Stimulated activated CD8-positive, alpha-beta memory T cell treated with anti-CD3 and anti-CD28 coated beads, Interleukin-4, amount 100 ng/mL, for 1 hour (primary cell): ENCODE measurements at places on chromosomes 5 and 9.

DNA sequence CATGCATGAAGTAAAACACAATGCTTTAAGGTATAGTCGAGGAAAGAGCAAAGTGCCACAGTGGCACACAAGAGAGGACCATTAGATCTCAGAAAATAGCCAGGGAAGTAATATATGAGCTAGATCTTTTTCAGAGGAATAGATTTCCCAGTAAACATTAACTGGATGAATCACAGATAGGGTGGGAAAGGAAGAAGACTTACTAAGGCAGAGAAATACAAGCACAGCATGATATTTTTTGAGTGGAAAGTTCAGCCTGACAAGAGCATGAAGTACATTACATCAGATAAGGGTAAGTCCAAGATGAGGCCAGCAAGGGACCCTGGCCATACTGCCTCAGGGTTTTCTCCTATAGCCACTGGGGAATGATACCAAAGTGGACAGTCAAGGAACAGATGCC, 804.6 kb upstream of the DMAC1 start:
- DNase-seq, result no peak

DNA sequence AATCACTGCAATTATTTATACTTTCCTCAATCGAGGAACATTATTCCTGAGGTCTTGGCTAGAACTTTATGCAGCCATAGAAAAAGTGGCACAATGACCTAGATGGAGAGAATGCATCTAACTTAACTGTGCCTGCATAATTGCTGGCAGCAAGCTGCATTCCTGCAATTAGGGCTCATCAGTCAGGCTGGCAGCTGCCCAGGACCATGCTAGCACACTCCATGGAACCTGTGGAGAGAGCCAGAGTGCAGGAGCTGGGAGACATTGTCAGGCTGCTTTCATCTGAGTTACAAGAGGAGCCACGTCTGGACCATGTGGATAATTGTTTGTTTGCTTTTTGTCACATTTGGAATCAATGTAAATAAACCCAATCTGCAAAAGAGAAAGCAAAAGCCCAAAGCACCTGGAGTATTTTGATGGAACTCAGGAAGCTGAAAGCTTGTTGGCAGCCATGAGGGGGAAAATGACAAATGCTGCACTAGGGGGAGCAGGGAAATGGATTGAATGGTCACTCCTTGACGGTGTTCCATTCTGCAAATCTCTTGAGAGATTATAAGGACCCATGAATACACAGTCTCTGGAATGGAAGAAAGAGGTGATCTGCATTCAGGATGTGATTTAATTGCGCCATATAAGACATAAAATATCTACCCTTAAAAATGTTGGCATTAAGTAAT, 839.9 kb downstream of the MAT2B start:
- no peak for DNase-seq

GRCh38 chr5:57442080-57442839, 40.4 kb downstream of the ACTBL2 start:
- no peak for DNase-seq

DNA sequence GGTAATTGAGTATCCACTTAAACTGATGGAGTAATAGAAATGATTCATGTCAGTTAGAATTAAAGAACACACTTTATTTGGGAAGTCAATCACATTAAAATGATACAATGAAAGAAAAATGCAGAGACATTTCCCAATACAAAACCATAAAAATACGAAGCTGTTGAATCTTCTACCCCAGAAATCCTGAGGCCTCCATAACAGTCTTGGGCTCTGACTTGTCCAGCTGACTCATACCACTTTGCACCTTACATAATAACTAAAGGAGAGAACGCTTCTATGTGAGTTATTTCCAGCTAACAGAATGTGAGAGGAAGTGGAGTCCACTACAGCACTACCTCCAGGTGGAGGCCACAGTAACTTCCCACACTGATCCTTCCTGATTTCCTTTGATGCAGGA, 305.0 kb downstream of the MRPS30 start:
- DNase-seq, result no peak

GRCh38 chr5:6307304-6307703, 71.0 kb downstream of the MED10 start:
- no peak for DNase-seq

DNA sequence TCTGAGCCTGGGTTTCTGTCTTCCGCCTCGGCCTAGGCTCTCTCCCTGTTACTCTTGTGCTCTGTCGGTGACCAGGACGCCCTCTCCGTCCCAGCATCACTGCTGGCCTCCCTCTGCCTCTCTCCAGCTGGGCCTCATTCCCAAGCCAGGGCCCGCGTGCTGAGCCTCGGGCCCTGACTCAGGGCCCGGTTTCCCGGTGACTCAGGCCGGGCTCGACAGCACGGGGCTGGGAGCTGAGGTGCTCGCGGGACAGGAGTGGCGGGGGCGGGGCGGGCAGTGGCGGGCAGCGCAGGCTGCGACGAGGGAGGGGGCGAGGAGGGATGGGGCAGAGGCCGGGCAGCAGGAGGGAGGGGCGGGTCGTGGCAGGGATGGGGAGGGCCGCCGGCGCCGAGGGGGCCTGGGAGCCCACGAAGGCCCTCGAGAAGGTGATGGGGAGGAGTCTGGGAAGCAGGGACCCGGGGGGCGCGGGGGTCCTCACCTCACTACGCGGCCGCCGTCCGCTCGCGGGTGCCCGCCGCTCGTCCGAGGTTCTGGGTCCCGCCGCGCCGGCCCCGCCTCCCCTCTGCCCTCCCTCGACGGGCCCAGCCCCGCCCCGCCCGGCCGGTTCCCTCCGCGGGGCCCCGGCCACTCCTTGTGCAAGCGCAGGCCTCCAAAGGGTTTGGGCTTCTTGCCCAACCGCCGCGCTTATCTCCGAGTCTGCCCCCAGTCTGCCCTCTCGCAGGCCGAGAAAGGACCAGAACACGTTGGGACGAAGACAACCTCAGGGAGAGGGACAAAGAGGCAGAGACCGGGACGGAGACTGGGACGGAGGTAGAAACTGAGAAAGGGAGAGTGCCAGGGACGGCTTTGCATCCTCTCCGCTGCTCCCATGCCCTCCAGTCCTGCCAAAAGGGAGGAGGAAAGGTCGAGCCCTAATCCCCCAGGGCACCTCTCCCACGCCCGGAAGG, at the start of gene ARAP3:
TSS of gene ARAP3 (minus strand) at position 536 of the 947 bp plus-strand sequence. CDS start 1,744 bp downstream, outside the sequence.
- DNase-seq, result no peak

GRCh38 chr5:16918891-16919671, 17.0 kb downstream of the MYO10 start:
- no peak for DNase-seq

GRCh38 chr5:74394916-74395880, 245.3 kb downstream of the ENC1 start:
- DNase-seq, result no peak

GRCh38 chr9:125744616-125745015, 2.6 kb upstream of the PBX3 start:
- no peak for DNase-seq

GRCh38 chr9:114027159-114027862, 50.8 kb downstream of the AMBP start:
- no peak for DNase-seq

DNA sequence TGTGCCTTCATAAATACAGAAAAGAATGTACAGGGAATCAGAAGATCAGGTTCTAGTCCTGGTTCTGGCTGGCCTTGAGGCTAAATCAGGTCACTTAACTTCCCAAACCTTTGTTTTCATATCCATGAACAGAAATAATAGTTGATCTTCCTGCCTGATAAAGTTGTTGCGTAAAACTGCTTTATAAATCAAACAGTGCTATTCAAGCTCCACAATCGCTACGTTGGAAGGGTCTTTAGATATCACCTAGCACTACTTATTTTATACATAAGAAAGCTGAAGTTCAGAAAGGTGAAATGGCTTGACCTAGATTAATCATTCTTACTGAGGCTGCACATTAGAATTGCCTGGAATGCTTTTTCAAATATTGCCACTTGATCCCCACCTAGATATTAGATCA, 36.3 kb upstream of the GCNT4 start:
- no peak for DNase-seq

- DNase-seq, result no peak
Observed at GRCh38 chr5:19891658-19892057, 96.3 kb downstream of the CDH18 start.

DNA sequence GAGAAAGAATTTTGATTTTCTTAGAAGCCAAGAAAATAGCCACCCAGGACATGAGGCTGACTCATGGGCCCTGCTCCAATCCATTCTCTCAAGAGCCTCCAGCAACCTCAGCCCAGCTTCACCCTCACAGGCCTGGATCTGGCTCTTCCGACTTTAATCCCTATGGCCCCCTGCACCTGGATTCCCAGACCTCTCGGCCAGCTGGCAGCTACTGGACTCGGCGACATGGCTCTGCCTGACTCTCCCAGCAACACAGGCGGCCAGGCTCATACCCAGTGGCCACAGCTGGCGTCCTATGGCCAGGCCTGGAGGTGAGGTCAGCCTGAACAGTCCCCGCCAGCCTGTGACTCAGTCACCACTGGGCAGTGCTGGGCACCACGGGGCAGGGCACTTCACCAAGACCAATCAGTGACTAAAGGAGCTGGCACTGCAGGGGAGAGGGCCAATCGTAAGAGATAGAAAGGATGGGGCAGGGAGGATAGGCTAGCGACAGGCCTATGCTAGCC, 6.2 kb upstream of the PDLIM4 start:
- DNase-seq, result no peak

- DNase-seq, result no peak
Observed at GRCh38 chr9:117720555-117720954, 16.4 kb downstream of the TLR4 start.

DNA sequence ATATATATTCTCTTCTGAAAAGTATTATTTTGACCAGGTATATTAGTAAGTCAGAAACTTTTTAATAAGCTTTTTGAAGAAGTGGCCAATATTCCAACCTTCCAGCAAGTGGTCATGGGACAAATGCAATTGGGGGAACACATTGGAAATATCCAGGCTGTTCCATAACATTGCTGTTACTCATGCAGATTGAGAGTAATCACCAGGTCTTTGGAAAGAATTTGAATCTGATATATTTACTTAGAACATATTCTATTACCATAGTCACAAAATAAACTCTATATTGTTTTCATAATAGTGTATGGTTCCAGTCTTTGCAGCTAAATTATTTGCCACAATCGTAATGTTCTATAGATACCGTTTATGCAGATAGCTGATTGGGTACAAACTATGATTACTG, 102.8 kb downstream of the TAF11L14 start:
- DNase-seq, result no peak

DNA sequence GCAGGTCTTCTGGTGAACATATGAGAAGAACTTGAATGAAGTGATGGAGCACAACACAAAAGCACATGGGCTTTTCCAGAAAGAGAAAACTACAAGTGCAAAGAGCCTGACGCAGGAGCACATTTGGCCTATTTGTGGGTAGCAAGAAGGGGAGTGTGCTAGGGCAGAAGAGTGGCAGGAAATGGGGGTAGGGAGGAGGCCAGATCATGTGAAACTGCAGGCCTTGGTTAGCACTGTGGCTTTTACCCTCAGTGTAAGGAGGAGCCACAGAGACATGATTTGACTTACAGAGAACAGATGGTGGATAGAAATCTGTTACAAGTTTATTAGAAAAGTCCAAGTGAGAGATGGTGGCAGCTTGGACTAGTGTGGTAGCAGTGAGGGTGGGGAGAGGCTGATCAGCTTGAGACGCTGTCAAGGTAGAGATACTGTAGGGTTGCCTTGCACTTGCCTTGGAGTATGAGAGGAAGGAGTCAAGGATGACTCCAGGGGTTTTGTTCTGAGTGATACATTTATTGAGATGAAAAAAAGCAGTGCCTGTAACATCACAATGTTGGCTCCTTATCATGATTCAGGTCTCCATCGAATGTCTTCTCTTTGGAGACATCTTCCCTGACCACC, 126.7 kb downstream of the PPP2R2B start:
- peak; percentile 27 for DNase-seq

DNA sequence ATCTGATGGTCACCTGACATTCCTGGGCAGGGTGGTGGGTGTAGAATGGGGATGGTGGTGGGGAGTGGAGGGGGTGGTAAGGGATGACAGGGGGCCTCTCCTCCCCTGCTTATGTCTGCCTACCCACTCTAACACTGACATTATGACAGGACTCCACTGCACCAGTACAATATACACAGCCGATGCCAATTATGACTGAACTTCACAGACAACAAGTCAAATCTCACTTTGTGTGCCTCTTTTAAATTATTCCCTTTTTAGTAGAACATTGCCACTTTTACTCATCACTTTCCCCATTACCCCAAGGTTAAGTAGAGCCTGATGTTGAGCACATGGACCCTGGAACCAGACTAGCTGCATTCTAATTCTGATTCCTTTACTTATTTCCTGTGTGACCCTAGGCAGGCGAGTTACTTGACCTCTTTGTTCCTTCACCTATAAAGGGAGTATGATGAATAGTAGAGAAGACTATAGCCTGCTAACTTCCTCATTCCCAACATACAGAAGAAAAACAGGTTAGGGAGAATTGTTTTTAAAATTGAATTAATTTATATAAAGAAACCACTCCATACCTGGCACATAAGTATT, 464.7 kb downstream of the DMRT2 start:
- no peak for DNase-seq

DNA sequence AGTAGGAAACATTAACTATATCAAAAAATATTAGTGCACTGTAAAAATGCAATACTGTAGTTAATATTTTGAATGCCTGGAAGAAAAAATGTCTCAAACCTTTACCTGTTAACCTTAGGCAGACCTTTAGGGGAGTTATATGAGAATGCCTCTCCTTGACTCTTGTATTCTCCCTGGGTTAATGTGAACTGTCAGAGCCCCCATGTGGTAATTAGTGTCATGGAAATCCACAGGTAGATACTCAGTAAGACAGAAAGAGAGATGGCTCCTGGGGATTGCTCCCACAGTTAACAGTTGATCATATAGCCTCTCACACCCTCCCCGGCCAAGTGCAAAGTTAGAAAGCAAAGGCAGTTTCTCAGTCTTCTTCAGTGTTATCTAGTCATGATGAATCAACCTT, 742.8 kb downstream of the NR2F1-AS1 start:
- no peak for DNase-seq

- DNase-seq, result no peak
Observed at GRCh38 chr5:141602606-141603005, 16.2 kb downstream of the DIAPH1 start.
